Left lobe of liver (tissue), 2 donors: ENCODE measurements at places on chromosomes 5 and 9. TPM values are rescaled to one million over a fixed set of nuclear protein-coding genes. Genes with fewer than 3 reads are reported as not detected.

Gene HMCN2
- 3.0 TPM for total RNA-seq

Gene SLC6A7
- not detected for total RNA-seq

- no peak for DNase-seq
Observed at GRCh38 chr5:107103522-107103921, 567.2 kb downstream of the EFNA5 start.

GRCh38 chr5:57618767-57619381 is 136.3 kb upstream of the ACTBL2 start:
- no peak for DNase-seq

DNA sequence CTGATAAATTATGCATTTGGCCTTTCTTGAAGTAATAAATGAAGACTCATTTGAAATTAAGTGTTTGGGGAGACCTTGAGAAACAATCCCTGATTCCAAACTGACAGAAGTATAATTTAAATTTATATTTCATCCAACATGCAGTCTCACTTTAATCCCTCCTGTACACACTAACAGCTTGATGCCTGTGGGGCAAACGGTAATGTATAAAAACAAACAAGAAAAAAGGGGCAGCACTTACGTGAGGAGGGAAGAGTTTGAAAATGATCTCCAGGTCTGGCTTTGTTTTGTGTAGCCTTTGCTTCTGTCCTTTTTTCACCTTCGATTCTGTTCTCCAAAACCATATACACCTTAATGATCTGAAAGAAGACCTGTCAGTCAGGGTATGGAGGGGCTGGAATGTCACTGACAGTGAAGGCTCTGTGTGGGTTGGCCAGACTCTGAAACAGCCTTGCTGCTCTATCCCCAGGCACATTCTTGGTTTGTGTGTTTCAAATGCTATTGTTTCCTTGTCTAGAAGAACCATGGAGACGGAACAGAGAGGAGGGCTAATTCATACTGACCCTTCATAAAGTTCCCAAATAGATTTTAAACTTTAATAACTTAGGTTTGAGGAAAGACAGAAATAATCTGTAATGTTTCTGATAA is 338.2 kb upstream of the WWC1 start:
- no peak for DNase-seq

DNA sequence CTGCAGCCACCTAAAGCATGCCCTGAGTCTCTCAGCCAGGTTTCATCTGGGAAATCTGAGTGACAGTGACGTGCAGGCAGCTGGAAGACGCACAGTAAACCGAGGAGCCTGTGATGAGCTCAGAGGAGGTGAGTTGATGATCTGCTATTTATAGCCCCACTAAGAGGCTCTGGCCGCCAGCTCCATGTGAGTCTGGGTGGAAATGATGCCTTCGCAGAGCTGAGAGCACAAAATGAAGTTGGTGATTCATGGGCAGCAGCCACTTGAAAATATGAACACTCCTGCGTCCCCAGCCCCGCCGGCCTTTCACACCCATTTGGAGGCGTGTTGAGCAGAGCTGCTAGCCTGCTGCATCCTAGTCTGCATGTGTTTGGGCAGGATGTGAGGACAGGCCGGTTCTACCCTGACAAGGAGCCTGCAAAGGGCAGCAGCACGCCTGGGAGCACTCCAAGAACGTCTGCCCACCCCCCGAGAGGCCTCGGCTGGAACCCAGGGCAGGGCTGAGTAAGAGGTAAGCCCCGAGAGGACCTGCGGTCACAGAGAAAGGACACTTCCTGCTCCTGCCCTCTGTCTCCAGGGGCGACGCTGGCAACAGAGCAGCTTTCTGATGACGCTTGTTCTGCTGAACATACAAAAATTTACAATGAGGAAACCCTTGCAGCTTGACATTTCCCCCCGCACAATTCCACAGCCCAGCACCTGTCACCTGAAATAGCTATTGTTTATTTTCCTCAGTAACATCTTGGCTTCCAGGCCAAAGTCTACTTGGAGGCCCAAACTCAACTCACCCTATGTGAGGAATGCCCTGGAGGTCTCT is 25.1 kb upstream of the CDKN2AIPNL start:
- peak; percentile 69 for DNase-seq

GRCh38 chr9:136566901-136567300 is 21.1 kb upstream of the NOTCH1 start:
- DNase-seq = peak; percentile 83

Gene TMED9
- total RNA-seq = 135 TPM

DNA sequence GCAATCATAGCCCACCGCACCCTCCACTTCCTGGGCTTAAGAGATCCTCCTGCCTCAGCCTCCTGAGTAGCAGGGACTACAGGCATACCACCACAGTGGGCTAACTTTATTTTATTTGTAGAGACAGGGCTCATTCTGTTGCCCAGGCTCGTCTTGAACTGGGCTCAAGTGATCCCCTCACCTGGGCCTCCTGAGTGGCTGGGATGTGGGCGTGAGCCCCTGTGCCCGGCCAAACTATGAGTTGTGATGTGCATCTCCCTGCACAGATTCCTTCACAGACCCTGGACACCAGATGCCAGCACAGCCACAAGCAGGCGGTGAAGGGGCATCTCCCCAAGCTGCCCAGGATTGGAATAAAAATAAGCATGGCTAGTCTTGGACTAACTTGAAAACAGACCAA is 244.9 kb upstream of the IRX1 start:
- DNase-seq = no peak

Gene TMEFF1
- 0.20 TPM for total RNA-seq
